ENCODE measurements at places on chromosomes 3 and 15. TPM values are rescaled to one million over a fixed set of nuclear protein-coding genes. Genes with fewer than 3 reads are reported as not detected.

DNA sequence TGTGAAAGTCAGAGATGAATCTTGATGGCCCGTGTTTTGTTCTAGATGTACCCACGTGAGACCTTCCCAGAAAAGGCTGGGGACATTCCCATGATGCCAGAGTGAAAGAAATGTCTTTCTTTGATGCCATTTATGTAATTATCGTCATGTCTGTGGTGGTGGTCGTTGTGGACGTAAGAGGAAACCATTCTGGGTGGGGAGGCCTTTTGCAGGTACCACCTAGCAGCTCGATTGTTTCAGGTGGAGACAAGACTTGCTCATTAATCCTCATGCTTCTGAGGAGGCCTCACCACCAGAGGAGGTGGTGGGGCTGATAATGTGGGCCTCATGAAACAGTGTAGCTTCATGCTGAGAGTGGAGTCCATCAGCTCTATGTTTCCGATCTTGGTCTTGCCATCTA, 58.1 kb upstream of the USP3 start:
- no peak for DNase-seq
- H3K4me3 ChIP-seq: no peak overlapping the region
- H3K36me3 ChIP-seq: no peaks in the 10 kb centered on the region
- no peak overlapping the region for H3K27ac ChIP-seq

GRCh38 chr15:70473581-70474370, 289.6 kb downstream of the UACA start:
- H3K27ac ChIP-seq: peak overlapping the region; percentile 91
- H3K4me3 ChIP-seq: peak overlapping the region; percentile 16
- H3K4me1 ChIP-seq: peaks cover 11% of the 10 kb centered on the region
- no peaks in the 10 kb centered on the region for H3K36me3 ChIP-seq
- no peak for DNase-seq

DNA sequence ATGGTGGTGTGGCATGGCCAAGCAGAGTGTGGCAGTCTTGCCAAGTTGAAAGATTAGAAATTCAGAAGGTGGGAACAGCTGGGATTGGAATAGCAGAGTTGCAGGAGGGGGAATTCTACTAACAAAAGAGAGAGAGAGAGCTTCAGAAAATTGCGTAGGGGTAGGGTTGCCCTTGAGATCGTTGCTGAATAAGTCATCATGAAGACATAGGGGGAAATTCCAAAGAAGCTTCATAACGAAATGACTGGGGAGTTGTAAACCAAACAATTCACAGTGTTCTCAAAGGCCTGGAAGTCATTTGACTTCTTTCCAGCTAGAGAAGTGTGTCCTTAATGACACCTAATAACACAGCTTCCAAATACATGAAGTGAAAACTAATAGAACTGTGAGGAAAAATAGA, 26.3 kb upstream of the TIPARP start:
- no peak overlapping the region for H3K4me3 ChIP-seq
- no peaks in the 10 kb centered on the region for H3K27me3 ChIP-seq
- H3K4me1 ChIP-seq: no peaks in the 10 kb centered on the region
- H3K36me3 ChIP-seq: no peaks in the 10 kb centered on the region
- DNase-seq: no peak

GRCh38 chr3:13507570-13508339, 27.6 kb downstream of the HDAC11 start:
- no peak overlapping the region for H3K27ac ChIP-seq
- no peak for DNase-seq
- peaks cover 25% of the 10 kb centered on the region for H3K36me3 ChIP-seq

GRCh38 chr3:42829628-42830436, 20.6 kb downstream of the ACKR2 start:
- H3K4me3 ChIP-seq: no peak overlapping the region
- no peaks in the 10 kb centered on the region for H3K27me3 ChIP-seq

DNA sequence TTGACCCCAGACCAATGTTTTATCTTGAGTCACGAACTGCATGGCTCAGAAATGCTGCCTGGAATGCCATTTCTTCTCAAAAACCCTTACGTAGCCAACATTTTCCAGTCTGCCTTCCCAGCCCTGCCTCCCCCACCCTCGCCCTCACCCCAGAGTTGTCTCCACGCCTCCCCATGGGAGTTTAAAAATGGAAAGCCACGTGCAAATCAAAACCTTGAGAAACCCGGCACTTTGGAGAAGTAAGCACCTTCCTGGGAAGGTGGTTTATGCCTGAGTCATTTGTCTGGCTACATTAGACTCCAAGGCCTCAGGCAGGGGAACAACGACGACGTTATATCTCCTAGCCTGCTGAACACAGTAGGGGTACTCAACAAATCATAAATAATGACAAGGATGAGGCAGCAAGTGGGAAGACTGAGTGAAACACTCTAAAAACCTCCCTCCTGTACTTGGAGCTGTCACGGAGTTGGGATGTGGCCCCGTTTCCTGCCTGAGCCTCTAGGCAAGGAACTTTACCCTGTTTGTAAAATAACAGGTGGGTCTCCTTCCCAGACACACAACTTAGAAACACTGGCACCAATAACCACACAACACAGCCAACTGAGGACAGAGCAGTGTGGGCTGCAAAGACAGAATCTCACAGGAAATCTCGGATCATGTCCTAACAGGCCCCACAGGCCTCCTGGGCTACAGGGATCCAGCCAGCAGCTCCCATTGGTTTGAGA, 179.1 kb downstream of the NTRK3 start:
- no peaks in the 10 kb centered on the region for H3K36me3 ChIP-seq
- DNase-seq: no peak
- peak overlapping the region; percentile 73 for H3K27ac ChIP-seq
- H3K4me3 ChIP-seq: no peak overlapping the region
- no peaks in the 10 kb centered on the region for H3K27me3 ChIP-seq

GRCh38 chr3:133694288-133695268, 32.8 kb upstream of the TOPBP1 start:
- no peaks in the 10 kb centered on the region for H3K36me3 ChIP-seq
- H3K4me1 ChIP-seq: no peaks in the 10 kb centered on the region
- no peak overlapping the region for H3K4me3 ChIP-seq
- no peak for DNase-seq

DNA sequence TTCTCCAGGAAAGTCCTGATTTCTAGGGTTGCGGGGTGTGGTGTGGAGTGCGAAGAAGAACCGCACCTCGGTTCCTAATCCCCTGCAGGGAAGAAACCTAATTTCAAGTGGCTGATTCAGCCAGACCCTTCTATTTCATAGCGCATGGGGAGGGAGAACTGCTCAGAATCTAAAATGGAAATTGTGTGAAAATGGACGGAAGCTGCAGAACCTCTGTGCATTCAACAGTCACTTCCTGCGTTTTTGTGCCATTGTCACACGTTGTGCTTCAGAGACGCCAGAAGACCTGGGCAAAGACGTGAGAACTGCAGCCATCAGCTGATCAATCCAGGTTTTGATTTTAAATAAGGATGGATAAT, 1.2 kb downstream of the SIDT1 start:
- H3K36me3 ChIP-seq: no peaks in the 10 kb centered on the region
- peak overlapping the region; percentile 73 for H3K4me3 ChIP-seq
- H3K4me1 ChIP-seq: no peaks in the 10 kb centered on the region
- H3K27ac ChIP-seq: no peak overlapping the region
- no peaks in the 10 kb centered on the region for H3K27me3 ChIP-seq
- DNase-seq: no peak

DNA sequence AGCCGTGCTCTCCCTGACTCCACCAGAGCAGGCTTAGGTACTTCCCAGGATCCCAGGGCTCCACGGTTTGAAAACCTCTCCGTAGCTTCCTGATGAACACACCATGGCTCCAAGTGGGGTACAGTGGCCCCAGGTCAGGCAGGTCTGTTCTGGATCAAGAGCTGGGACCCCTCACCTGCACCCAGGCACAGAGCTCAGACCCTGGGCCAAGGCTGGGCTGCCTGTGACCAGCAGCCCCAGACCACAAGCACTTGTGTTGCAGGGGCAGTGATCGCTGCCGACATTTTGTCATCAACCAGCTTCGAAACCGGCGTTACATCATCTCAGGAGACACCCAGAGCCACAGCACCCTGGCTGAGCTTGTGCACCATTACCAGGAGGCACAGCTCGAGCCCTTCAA, 5.3 kb downstream of the SH2D7 start:
- no peak overlapping the region for H3K27ac ChIP-seq
- no peaks in the 10 kb centered on the region for H3K27me3 ChIP-seq
- no peaks in the 10 kb centered on the region for H3K36me3 ChIP-seq
- no peaks in the 10 kb centered on the region for H3K4me1 ChIP-seq
- DNase-seq: no peak
- no peak overlapping the region for H3K4me3 ChIP-seq

- no peak overlapping the region for H3K4me3 ChIP-seq
- no peaks in the 10 kb centered on the region for H3K27me3 ChIP-seq
- no peak for DNase-seq
- no peaks in the 10 kb centered on the region for H3K4me1 ChIP-seq
These were observed 26.1 kb upstream of the GFM1 start for GRCh38 chr3:158617982-158618875.

GRCh38 chr3:196639483-196640296, at the start of gene NRROS:
Gene NRROS, plus strand, starts transcription at chr3:196639694. Its CDS starts 14,846 bp downstream, at chr3:196654540.
- H3K27ac ChIP-seq: peak within 1 kb of the TSS; percentile 14

Gene SLC51A
- total RNA-seq: not detected

Gene SRGAP3
- 1.6 TPM for total RNA-seq

Gene CMSS1
- total RNA-seq: 9.2 TPM

Gene VIPR1
- 3.5 TPM for total RNA-seq

Gene BFSP2
- not detected for total RNA-seq

Gene LMAN1L
- total RNA-seq: not detected
